ENCODE measurements at places on chromosomes 5 and 9.

GRCh38 chr9:136235709-136236455 lies 9.7 kb downstream of the QSOX2 start:
- H3K4me1 ChIP-seq = peaks cover 15% of the 10 kb centered on the region
- H3K36me3 ChIP-seq = peaks cover 23% of the 10 kb centered on the region
- no peaks in the 10 kb centered on the region for H3K27me3 ChIP-seq
- H3K27ac ChIP-seq = no peak overlapping the region

DNA sequence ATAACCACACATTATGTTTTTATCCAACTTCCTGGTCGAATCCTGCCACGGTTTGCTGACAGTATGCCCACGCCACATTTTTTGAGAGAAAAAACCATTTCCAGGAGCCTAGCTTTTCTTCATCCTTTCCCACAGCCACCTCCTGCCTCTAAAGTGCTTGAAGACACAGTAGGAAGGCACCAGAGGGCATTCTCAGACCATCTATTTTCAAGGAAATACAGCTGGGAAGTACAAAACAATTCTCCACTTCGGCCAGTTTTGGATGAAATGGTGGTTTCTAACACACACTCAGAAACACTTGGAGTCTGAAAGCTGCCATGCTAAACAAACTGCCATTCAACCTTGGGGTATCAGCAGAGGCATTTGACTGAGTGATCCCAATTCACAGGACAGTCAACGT lies 86.3 kb upstream of the RPS23 start:
- H3K4me1 ChIP-seq = peaks cover 3% of the 10 kb centered on the region
- no peaks in the 10 kb centered on the region for H3K27me3 ChIP-seq
- no peak overlapping the region for H3K4me3 ChIP-seq

DNA sequence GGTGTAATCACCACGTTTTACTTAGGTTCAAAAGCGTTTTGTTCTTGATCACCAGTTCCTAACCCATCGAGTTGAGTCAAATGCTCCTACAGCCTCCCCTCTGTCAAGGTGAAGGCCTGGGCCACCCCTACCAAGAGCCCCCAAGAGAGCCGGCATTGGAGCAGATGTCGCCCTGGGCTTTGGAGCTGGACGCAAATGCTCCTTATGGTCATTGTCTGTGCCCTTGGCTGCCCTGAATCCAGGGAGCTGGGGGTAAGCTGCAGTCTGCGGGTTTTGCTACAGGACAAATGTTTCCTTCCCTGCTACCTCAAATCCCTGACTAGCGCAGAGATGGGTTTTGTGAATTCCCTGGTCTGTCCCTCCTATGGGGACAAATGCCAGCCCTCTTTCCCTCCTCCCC lies 4.9 kb downstream of the RNF183 start:
- no peak overlapping the region for H3K4me3 ChIP-seq
- H3K4me1 ChIP-seq = no peaks in the 10 kb centered on the region
- peaks cover 3% of the 10 kb centered on the region for H3K36me3 ChIP-seq
- H3K27me3 ChIP-seq = no peaks in the 10 kb centered on the region
- no peak for DNase-seq
- H3K27ac ChIP-seq = no peak overlapping the region

GRCh38 chr5:137282216-137282615 lies 216.9 kb downstream of the SPOCK1 start:
- H3K36me3 ChIP-seq = no peaks in the 10 kb centered on the region
- H3K27me3 ChIP-seq = no peaks in the 10 kb centered on the region
- no peak overlapping the region for H3K27ac ChIP-seq
- no peak for DNase-seq
- H3K4me3 ChIP-seq = no peak overlapping the region
- H3K4me1 ChIP-seq = no peaks in the 10 kb centered on the region

- peaks cover 18% of the 10 kb centered on the region for H3K27me3 ChIP-seq
- no peak overlapping the region for H3K27ac ChIP-seq
- H3K4me1 ChIP-seq = peaks cover 10% of the 10 kb centered on the region
- peak overlapping the region; percentile 35 for H3K4me3 ChIP-seq
- DNase-seq = no peak
Measured at GRCh38 chr5:1380011-1380817, 35.3 kb upstream of the CLPTM1L start.

- peaks cover 26% of the 10 kb centered on the region for H3K4me1 ChIP-seq
- peak overlapping the region; percentile 97 for H3K27ac ChIP-seq
- peak overlapping the region; percentile 97 for H3K4me3 ChIP-seq
- peak; percentile 83 for DNase-seq
Measured at GRCh38 chr5:123512611-123513461, 859 bp downstream of the CSNK1G3 start.

- H3K4me1 ChIP-seq = no peaks in the 10 kb centered on the region
- H3K4me3 ChIP-seq = no peak overlapping the region
- no peaks in the 10 kb centered on the region for H3K36me3 ChIP-seq
- H3K27me3 ChIP-seq = no peaks in the 10 kb centered on the region
Measured at GRCh38 chr9:125103770-125104460, 39.4 kb downstream of the SCAI start.

DNA sequence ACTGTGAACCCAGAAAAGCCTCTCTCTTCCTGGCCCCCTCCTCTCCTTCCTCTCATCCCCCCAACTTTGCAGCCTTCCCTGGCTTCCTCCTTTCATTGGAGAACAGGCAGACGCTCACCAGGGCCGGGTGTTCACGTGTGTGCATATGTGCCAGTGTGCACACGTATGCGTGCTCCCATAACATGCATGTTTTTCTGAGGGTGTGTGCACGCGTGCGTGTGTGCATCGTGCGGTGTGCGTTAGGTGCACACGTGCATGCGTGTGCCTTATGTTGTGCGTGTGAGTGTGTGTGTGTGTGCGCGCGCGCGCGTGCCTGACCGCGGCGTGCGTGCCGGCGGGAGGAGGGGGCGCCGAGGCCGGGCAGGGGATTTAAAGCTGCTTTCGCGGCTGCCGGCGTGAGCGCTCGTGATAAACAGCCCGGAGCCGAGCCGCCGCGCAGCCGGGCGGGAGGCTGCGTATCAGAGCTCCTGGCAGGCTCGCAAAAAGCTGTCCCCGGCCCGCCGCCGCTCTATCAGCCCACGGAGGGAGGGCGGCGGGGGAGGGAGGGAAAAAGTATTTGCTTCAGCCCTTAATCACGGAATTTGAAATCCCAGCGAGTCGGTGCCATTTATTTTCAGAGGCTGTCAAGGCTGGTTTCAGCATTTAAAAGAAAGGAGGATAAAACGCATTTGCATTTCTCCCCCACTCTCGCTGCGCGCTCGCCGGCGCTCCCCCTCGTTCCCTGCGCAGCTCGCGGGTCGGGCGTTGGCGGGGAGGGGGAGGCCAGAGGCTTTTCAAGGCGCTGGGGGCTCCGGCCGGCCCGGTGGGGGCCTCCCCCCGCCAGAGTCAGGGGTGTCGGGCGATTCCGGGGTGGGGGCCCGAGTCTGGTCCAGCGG lies 183.9 kb downstream of the C9orf50 start:
- peak overlapping the region; percentile 57 for H3K4me3 ChIP-seq
- H3K27ac ChIP-seq = peak overlapping the region; percentile 6
- H3K36me3 ChIP-seq = no peaks in the 10 kb centered on the region
- no peaks in the 10 kb centered on the region for H3K27me3 ChIP-seq

- no peak overlapping the region for H3K27ac ChIP-seq
- no peaks in the 10 kb centered on the region for H3K36me3 ChIP-seq
- no peaks in the 10 kb centered on the region for H3K27me3 ChIP-seq
- DNase-seq = no peak
Measured at GRCh38 chr9:86821006-86821845, 126.1 kb downstream of the GAS1 start.

DNA sequence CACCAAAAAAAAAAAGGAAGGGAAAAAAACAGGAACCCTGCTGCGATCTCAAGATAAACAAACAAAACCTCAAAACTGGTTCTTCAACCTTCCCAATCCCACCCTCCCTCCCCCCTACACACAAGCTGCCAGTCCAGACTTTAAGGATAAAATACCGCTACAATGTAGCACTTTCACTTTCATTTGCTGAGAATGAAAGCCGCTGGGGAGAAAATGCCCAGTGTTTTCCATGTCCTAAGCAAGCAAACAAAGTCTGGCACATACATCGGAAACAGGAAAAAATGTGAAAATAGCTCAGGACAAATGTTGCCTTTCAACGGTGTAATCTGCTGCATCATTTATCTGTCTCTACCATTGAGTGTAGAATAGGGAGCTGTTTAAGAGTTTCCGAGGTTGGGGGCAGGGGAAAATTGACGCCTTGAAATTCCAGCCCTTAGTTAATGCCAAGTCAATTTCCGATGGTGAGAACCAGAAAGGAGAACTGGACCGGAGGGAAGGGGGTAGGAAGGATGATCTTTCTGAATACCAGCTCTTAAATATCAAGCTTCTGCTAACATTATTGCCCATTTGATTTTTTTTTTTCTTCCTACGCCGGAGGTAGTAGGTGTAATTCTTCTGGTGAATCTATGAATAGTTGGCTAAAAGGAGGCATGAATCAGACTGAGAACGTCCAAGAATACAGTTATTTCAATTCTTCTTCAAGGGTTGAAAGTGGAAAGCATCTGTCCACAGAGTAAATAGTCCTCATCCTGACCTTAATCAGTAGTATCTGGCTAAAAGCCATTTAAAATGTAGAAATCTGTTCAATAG lies 1.2 kb upstream of the ADAMTS6 start:
- H3K4me1 ChIP-seq = peaks cover 29% of the 10 kb centered on the region
- no peaks in the 10 kb centered on the region for H3K36me3 ChIP-seq
- H3K27me3 ChIP-seq = no peaks in the 10 kb centered on the region

- no peaks in the 10 kb centered on the region for H3K4me1 ChIP-seq
- DNase-seq = no peak
Measured at GRCh38 chr5:132686193-132686592, 12.4 kb downstream of the IL4 start.

DNA sequence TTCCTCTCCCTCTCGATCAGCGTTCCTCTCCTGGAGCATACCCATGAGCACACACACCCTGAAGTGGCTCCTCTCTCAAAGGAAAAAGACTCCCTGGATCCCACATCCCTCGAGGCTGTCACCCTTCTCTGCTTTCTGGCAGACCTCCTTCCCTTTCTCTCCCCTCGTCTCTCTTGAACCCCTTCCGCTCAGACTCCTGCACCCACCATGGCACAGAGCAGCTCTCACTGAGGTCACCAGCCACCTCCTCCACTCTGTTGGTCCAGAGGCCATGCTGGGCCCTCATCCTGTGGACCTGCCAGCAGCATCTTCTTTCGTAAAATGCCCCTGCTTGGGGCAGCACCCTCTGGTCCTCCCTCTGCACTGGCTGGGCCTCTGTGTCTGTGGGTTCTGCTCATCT lies 5.7 kb downstream of the B4GALT7 start:
- no peak overlapping the region for H3K4me3 ChIP-seq
- H3K36me3 ChIP-seq = peaks cover 25% of the 10 kb centered on the region
- DNase-seq = no peak
- peaks cover 33% of the 10 kb centered on the region for H3K4me1 ChIP-seq

DNA sequence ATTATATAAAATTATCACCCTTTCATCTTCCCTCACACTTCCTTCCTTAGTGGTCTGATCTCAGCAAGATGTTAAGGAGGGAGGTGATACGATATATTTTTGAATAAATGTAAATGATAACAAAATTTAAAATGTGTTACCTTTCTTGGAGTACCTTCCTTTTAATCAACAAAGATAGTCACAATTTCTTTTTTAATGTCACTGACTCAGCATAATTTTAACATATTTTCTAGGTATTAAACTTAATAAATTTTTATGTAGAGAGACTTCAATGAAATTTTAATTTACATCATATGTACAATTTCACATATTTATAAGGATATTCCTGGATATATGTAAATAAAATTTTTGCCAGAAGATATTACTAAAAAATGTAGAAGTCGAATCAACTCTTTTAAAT lies 125.0 kb upstream of the FBN2 start:
- DNase-seq = no peak
- no peaks in the 10 kb centered on the region for H3K36me3 ChIP-seq
- H3K27me3 ChIP-seq = no peaks in the 10 kb centered on the region
- no peaks in the 10 kb centered on the region for H3K4me1 ChIP-seq

GRCh38 chr5:134464988-134465815 lies 53.5 kb upstream of the CDKN2AIPNL start:
- peak overlapping the region; percentile 98 for H3K27ac ChIP-seq
- H3K4me1 ChIP-seq = peaks cover 32% of the 10 kb centered on the region
- no peaks in the 10 kb centered on the region for H3K27me3 ChIP-seq
- DNase-seq = peak; percentile 70
- H3K4me3 ChIP-seq = peak overlapping the region; percentile 53
- H3K36me3 ChIP-seq = no peaks in the 10 kb centered on the region

DNA sequence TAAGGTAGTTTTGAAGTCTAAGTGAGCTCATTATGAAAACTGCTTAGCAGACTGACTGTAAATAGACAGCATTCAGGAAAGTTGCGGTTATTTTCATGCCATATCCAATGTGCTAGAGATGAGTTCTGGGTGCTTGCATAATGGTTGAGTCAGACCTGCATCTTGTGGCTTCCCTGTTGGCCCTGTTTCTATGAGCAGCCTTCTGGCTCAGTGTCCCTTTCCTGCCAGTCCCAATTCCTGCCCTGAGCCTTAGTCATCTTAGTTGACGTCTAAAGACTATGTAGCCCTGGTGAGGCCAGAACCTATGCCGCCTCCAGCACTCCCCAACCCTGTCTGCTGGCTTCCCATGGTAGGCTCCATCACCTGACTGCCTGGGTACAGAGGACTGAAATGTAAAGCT lies 76.3 kb upstream of the TNFSF8 start:
- no peaks in the 10 kb centered on the region for H3K4me1 ChIP-seq
- no peak overlapping the region for H3K27ac ChIP-seq
- no peaks in the 10 kb centered on the region for H3K36me3 ChIP-seq
- H3K27me3 ChIP-seq = no peaks in the 10 kb centered on the region
- DNase-seq = no peak
- no peak overlapping the region for H3K4me3 ChIP-seq

DNA sequence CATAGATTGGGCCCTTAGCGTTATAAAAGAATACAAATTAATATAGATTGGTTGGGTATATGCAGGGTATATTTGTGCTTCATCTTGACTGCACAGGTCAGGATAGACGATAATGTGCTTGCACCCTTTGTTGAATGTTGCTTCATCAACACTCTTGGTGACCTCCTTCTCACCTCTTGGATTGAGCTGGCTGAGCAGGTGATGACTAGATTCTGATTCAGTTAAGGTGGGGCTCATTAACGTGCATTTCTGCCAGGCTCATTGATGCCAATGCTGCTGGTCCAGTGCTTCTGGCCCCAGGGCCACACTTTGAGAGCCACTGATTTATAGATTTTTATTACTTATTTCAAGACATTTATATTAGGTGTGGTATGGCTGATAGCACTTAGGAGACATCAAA lies 27.7 kb downstream of the PCSK5 start:
- no peaks in the 10 kb centered on the region for H3K27me3 ChIP-seq
- no peak overlapping the region for H3K27ac ChIP-seq
- DNase-seq = no peak
- no peak overlapping the region for H3K4me3 ChIP-seq

GRCh38 chr5:56310711-56311204 lies 77.6 kb upstream of the ANKRD55 start:
- no peaks in the 10 kb centered on the region for H3K27me3 ChIP-seq
- no peak for DNase-seq
- H3K36me3 ChIP-seq = no peaks in the 10 kb centered on the region
- H3K27ac ChIP-seq = no peak overlapping the region
- peaks cover under 1% of the 10 kb centered on the region for H3K4me1 ChIP-seq
- no peak overlapping the region for H3K4me3 ChIP-seq

DNA sequence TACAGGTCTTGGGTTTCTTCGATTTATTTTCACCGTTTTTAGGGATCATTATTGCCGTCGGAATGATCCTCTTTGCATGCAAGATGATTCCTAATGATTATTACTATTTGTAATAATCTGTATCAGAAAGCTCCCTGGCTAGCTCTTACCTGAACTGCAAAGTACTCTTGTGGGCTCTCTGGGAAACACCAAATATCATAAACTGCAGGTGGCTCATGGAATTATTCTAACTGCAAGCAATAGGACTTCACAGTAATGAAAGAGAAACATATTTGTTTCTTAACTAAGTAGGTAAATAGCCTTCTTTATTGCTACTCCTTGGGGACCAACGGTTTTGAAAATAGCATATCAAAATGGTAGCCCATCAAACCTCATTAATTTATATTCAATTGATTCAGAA lies 219.4 kb downstream of the NFIB start:
- H3K27ac ChIP-seq = no peak overlapping the region
- no peak overlapping the region for H3K4me3 ChIP-seq
- DNase-seq = no peak

Measured in suprapubic skin (tissue), 4 donors.